ENCODE measurements at places on chromosomes 13 and 19.

GRCh38 chr13:63460462-63461090, 2044.9 kb upstream of the PCDH20 start:
- no peak for DNase-seq

GRCh38 chr19:33193865-33194362, at the start of gene LRP3:
LRP3 (plus strand) TSS chr19:33194330; CDS start chr19:33194786, 456 bp downstream.
- no peak for DNase-seq

- no peak for DNase-seq
These were observed 1263.1 kb downstream of the PCDH9 start for GRCh38 chr13:65966991-65967451.

DNA sequence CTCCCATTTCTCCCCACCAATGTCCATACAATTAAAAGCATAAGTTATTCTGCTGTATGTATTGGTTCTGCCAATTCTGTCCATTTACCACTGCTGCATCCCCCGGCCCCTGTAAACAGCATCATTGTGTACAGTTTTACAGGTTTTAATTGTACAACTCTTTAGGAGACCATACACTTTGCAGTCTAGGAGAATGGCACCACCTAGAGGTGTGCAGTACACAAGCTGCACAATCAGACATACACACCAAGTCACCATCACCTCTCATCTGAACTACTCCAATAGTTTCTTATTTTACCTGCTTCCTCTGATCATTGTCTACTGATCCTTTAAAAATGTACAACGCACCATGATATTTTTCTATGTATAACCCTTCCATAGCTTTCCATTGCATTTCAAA, 855.9 kb upstream of the KLHL1 start:
- no peak for DNase-seq

GRCh38 chr13:88704600-88705275, 1033.6 kb downstream of the SLITRK5 start:
- no peak for DNase-seq

DNA sequence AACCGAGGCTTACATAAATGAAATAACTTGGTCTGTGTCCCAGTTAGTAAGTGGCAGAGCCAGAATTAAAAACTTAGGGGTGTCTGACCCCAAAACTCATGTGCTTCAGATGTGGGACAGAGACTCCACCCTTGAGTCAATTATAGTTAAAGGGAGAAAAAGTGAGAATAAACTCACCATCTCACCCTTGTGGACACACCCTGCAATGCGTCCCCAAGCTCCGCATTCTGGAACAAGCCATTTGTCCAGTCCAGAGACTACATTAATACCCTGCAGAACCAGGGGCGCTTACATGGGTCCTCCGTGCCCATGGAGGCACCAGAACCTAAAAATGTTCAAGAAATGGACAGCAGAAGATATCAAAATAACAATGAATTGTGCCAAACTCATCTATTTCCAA, 207.0 kb upstream of the ZNF507 start:
- no peak for DNase-seq

GRCh38 chr13:83620530-83621220, 261.6 kb downstream of the SLITRK1 start:
- DNase-seq, result no peak

GRCh38 chr13:41616151-41616550, 158.8 kb downstream of the RGCC start:
- no peak for DNase-seq

GRCh38 chr13:33678906-33679657, 138.9 kb upstream of the RFC3 start:
- no peak for DNase-seq

DNA sequence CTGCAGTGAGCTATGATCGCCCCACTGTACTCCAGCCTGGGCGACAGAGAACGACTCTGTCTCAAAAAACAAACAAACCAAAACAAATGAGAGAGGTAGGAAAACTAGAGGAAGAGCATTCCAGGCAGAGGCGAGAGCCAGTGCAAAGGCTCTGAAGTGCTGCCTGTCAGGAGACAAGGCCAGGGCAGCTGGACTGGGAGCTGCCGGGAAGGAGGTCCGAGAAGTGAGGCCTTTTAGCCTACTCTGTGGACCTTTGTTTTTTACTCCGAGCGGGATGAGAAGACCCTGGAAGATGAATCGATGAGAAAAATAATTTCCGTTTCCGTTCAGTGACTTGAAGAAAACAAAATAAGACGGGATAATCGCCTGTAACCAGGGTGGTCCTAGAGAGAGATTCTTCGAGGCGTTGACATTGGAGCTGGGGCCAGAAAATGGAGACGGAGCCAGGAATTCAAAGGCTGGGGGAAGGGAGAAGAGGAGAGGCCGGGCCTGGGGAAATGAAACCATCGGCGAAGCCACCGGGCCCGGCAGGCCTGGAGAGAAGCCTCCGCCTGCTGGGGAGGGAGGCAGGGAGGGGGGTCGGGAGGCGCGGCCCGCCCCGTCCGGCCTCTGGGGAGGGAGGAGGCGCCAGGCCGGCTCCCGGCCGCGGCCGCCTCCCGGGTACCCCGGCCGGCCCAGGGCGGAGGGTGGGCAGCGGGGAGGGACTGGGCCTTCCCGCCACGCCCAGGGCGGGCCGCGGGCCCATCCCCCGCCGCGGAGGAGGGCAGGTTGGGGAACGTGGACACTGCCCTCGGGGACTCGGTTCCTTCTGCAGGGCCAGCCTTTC, 7.8 kb upstream of the SERTAD1 start:
- DNase-seq, result peak; percentile 3

GRCh38 chr13:112743451-112744167, 53.8 kb downstream of the ATP11A start:
- no peak for DNase-seq

DNA sequence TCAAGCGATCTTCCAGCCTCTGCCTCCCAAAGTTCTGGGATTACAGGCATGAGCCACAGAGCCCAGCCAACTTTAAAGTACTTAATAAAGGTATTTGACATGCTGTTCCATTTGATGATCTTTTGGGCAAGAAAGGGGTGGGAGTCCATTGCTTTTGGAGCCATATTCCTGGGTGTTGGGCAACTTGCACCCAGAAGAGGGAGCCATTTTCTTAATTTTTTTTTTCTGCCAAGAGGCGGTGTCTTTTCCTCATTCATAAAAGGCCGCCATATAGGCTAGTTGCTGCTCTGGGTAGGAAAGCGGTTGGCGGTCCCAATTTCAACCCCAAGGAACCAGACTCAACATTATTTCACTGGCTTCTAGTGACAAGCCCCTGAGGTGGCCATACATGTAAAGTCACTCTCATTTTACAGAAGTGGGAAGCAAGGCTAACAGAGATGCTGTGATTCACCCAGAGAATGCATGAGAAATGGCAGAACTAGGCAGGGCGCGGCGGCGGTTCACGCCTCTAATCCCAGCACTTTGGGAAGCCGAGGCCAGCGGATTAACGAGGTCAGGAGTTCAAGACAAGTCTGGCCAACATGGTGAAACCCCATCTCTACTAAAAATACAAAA, 139.6 kb downstream of the CACNA1A start:
- no peak for DNase-seq

- DNase-seq, result no peak
These were observed 803 bp downstream of the FLT3 start for GRCh38 chr13:28099396-28100149.

GRCh38 chr19:8141726-8142512, 7.5 kb downstream of the FBN3 start:
- no peak for DNase-seq

GRCh38 chr19:47406711-47407416, 12.5 kb downstream of the MEIS3 start:
- no peak for DNase-seq

DNA sequence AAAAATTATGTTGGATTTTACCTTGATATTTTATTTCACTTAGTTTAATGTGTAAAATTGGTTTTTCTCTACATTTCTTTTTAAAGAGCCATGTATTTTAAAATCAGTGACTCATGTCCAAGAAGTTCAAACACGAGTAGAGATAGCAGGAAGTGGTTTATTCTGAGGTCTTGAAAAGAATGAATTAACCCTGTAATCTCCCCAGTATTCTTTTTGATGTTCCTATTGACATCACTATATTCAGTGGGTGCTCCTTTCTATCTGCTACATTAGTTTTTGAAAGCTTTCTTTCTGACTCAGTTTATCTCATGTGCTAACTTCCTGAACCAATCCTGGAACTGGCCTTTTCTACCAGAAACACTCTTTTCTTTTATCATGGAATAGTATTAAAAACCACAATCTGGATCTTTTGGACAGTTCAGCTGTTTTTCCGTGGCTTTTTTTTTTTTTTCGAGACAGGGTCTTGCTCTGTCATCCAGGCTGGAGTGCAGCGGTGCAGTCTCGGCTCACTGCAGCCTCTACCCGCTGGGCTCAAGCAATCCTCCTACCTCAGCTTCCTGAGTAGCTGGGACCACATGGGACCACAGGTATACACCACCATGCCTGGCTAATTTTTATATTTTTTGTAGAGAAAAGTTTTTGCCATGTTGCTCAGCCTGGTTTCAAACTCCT, 114.9 kb downstream of the PCCA start:
- no peak for DNase-seq

DNA sequence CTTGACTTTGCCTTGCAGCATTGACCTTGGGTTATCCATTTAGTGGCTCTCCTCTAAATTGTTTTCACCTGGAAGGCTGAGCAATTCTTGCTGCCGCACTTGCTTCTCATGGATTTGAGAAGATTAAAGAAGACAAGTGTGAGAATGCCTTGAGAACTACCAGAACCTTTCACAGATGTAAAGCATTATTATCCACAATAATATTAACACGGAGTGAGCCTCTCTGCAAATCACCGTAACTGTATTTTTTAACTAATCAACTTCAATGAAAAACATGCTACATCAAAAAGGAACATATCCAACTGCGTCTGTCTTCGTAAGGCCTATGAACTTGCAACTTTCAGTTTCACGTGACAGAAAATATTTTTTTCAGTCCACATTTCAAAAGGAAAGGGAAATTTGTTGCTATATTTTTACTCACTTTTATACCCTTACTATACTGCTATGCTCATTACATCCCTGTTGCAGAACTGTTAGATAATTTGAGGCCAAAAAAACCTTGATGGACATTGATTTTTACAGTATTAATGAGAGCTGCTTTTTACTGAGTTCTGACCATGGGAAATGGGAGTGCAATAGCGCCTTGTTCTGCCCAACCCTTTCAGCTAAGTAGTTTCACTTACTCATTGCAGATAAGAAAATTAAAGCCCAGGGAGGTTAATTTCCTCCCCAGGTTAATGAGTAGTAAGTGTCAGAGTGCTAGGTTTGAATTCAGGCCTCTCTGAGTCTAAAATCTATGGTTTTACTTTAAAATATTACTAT, 93.8 kb upstream of the RAP2A start:
- DNase-seq, result no peak

GRCh38 chr13:99297331-99297730, 9.9 kb downstream of the GPR183 start:
- no peak for DNase-seq

GRCh38 chr13:72507416-72508199, 219.8 kb downstream of the MZT1 start:
- no peak for DNase-seq

GRCh38 chr13:52454459-52454819, 839 bp upstream of the CKAP2 start:
- DNase-seq, result peak; percentile 37

- DNase-seq, result no peak
These were observed 21.5 kb downstream of the COL4A2 start for GRCh38 chr13:110328573-110328972.

- no peak for DNase-seq
These were observed 2.4 kb downstream of the LIN7B start for GRCh38 chr19:49116544-49116943.

GRCh38 chr19:4220188-4220587, 9.1 kb upstream of the EBI3 start:
- DNase-seq, result no peak

DNA sequence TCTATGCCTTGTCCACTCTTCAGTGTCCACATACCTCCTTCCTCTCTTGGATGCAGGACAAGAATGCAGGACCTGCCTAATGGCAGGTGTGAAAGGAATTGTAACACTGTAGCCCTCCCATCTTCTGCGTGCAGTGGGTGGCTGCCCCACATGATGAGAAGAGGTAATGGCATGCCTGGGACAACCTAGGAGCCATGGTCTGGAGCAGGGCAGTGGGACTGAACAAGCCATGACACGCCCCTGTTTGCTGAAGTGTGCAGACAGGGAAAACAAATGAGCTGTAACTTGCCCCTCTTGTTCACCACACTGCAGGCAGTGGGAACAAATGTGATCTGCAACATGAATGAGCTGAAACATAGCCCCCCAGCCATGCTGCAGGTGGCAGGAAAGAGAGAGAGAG, 192.2 kb downstream of the PCDH17 start:
- no peak for DNase-seq

DNA sequence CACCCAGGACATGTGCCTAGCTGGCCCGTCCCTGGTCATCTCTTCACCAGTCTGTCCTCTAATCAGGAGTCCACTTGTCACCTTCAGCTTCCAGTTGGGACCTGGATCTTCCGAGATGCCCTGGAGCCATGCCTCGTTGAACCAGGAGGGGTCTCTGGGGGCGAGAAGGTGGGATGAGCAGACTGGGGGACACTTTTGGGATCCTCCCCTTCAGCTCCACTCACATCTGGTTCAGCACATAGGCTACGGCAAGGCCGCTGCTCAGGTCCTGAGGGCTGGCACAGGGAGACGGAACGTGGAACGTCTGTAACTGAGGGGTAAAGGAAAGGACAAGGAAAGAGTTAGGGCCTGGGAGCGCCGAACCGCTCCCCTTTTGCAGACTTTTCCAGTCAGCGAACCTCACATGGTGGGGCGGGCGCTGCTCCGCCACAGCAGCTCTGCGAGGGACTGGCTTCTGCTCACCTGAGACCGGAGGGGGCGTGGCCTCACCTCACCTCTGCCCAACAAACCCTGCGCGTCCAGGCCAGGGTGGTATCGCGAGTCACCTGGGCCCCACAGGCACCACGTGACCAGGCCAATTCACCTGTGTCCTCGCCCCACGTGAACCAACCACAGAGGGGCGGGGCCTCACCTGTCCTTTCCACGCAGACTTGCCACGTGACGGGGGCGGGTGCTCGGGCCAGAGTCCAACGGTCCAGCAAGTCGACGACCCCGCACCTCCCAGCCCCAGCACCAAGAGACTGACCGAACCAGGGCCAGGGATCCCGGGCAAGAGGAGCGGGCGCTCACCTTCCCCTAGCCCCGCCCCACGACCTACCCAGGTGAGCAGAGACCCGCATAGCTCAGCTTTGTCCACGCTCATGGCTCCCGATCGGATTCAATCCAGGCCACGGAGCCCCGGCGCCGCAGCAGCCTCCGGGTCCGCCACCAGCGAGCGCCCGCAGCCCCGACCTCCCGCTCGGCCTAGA, at the start of gene HOOK2:
Gene HOOK2 (minus strand): TSS at position 965 of the 968 bp plus-strand sequence. CDS start 103 bp downstream, at position 862.
- DNase-seq, result peak; percentile 32

GRCh38 chr13:89136678-89137077, 1465.5 kb downstream of the SLITRK5 start:
- DNase-seq, result no peak

- no peak for DNase-seq
These were observed 6.3 kb downstream of the THSD1 start for GRCh38 chr13:52399708-52400107.
